Stimulated activated CD8-positive, alpha-beta memory T cell treated with anti-CD3 and anti-CD28 coated beads, Interleukin-15, amount 100 ng/mL, for 24 hours (primary cell): ENCODE measurements at places on chromosomes 1 and 21.

GRCh38 chr1:246029616-246030015 is 477.5 kb downstream of the SMYD3 start:
- DNase-seq, result no peak

- DNase-seq, result no peak
Observed at GRCh38 chr1:227451954-227452353, 111.4 kb upstream of the ZNF678 start.

DNA sequence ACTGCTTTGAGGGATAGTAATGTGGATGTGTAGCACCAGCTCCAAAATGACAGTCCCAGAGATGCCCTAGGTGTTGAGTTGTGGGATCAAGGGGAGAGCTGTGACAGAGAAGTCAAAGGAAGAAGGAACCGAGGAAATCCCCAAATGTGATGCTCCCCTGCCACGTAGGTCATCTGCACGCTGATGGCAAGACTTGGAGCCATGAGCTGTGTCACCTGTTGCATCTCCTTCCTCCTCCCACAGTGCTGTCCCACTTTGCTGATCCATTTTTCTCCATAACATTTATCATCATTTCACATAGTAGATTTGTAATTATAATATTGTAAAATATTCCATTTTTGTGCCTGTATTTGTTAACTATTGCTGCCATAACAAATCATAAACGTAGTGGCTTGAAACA is 17.6 kb upstream of the RCAN1 start:
- no peak for DNase-seq

DNA sequence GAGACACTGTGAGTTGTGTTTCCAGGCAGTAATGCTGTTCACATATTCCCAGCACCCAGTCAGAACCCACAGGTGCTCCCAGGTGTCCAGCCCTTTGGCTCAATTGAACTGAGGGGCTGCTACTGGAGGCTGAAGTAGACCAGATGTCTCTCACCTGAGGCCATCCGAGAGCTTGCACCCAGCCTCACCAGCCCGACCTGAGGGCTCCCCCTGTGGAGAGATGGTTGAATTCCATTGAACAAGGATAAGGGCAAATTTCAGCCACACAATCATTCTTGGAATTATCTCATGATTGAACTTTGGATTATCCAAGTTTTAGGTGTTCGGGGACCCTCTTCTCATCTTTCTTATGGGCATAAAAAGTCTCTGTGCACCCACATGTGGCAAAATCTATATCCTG is 52.1 kb downstream of the OBSCN start:
- DNase-seq, result no peak

DNA sequence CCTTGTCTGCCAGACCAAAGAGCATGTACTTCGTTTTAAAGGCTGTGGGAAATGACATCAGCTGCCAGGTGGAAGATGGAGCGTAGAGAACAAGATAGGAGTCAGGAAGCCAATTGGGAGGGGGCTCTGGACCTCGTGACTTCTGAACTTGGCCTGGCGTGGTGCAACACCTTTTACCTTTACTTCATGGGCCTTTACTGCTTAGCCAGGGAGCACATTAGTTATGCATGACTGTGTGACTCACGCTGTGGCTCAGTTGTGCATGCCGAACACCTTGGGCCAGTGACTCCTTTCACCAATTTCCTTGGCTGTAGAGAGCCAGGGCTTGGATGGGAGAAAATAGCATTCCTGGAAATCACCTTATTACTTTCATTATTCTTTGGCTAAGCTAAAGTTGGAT is 7.2 kb downstream of the XCL1 start:
- no peak for DNase-seq

DNA sequence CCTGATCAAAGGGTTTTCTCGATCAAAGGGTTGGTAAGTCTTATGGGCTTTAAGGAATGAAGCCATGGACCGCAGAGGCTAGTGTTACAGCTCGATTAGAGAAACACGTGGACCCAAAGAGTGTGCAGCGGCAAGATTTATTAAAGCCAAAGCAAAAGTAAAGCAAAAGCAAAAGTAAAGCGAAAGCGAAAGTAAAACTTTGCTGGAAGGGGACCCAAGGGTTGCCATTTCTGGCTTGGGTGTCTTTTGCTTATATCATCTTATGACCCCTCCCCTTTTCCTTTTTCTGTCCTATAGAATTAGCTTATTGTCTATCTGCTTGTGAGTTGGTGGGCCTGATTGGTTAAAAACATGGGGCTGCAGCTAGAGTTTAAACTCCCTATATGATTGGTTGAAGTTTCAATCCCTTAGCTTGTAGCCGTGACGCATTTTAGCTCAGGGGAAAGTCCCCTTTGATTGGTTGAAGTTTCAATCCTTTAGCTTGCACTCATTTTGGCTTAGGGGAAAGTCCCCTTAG is 957.0 kb downstream of the AMY1C start:
- DNase-seq, result no peak

GRCh38 chr1:64082459-64082858 is 121.0 kb upstream of the UBE2U start:
- no peak for DNase-seq

DNA sequence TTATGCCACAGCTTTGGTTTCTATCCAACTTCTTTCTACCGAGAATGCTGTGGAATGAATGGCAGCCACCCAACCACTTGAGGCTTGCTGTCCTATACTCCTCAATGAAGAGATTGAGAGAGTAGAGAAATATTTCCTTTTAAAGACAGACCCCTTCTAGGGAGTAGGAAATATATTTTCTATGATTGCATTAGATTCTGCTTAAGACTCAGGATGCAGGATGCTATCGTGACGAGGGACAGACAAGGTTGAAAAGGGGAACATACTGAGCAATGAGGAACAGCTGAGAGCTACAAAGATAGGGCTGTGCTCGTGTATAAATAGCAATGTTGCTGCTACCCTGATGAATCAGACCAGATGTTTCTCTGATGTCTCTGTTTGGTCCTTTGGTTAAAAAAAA is 7.1 kb upstream of the RASAL2 start:
- no peak for DNase-seq
